ENCODE measurements at places on chromosomes 13 and 19.

GRCh38 chr13:80033286-80033685, 307.6 kb downstream of the SPRY2 start:
- no peak for DNase-seq

GRCh38 chr13:39363382-39363772, 239.6 kb downstream of the LHFPL6 start:
- no peak for DNase-seq

DNA sequence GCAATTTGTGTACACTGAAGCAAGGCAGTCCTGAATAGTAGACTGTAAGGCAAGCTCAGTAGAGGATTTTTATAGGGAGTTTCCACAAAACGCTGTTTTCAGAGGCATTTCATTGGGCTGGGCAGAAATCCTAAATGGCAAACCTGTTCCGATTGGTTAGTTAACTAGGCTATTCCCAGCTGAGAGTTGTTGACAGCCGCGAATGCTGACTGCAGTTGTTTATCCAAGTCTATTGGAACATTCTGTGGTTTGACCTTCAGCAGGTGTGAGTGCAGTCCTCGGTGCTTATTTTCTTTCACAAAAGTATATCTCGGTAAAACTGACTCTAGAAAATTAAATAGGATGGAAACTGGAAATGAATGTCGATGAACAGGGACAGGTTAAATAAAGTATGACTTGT, 45.4 kb downstream of the TPT1 start:
- DNase-seq, result no peak

DNA sequence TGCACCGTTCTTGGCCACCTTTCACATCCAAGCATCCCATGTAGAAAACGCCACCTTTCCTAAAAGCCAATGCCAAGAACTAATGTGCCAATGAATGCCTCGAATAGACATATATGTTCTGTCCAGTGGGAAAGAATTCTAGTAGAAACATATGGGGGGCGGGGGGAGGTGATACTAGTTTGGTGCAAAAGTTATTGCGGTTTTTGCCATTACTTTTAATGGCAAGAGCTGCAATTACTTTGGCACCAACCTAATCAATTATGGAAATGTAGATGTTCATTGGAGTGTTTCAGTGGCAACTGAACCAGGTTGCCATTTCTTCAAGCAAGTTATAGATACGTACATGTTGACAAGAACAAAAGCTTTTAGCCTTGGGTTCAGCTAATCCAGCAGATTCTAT, 34.6 kb downstream of the SLC15A1 start:
- DNase-seq, result no peak

GRCh38 chr19:47377208-47377701, 28.1 kb downstream of the DHX34 start:
- DNase-seq, result no peak

DNA sequence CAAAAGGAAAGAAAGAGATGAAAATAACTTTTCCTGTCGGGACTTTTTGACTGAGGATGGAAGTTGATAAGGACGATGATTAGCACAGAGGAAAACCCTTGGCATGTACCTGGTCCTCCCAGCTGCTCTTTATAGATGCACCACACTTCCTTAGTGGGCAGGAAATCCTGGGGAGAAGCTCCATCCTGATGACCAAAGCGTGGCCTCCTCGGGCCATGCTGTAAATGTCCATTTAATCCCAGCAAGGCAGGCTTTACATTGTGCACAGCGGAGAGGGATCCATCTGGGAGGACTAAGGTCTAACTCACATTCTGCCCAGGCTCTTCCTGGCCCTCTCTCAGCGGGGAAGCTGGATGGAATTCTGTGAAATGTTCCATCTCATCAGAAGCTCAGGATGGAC, 113.5 kb downstream of the COL4A2 start:
- no peak for DNase-seq

DNA sequence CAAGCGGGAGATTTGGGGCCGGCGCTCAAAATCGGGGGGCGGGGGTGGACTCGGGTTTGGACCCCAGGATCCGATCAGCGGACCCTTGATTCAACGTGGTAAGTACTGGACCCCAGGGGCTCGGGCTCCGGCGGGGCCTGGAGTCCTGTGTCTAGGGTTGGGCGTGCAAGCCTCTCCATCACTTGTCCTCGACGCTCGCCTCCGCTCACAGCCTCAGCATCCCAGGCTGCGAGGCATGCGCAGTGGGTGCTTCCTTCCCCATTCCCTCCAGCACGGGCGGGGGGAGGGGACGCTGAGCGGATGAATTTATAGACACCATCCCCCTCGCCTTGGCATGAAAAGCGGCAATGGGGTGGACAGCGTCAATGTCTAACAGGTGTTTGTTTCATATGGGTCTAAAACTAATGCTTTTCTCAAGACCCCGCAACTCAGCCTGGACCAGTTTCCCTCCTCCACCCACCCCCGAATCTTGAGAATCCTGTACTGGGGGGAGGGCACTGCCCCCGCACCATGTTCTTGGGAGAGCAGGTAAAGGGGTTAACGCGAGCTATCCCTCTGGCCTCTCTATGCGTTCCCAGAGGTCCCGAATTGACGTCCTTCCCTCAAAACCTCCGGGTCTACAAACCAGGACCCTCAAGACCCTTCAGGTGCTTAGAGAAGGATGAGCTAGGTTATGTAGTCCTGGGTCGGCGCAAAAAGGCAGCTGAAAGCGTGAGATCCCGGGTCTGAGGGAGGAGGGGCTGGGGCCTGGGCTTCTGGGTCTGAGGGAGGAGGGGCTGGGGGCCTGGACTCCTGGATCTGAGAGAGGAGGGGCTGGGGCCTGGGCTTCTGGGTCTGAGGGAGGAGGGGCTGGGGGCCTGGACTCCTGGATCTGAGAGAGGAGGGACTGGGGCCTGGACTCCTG, 579 bp downstream of the CPT1C start:
- DNase-seq, result no peak

DNA sequence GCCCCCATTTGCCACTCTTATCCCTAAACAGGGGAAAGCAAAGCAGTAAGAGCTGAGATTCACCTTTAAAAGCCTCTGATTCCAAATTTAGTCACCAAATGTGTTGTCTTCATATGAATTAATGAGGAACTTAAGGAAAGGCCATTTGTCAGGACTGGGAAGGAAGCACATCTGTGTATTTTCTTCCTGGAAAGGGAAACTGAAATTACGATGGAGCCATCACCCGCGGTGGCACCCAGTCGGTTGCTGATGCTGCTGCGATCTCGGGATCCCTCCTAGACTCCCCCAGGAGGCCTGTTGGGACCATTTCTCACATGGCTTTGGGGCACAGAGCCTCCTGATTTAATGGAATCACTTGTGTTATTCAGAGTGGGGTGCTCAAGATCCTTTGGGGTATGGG, 7.4 kb upstream of the IL4I1 start:
- no peak for DNase-seq

DNA sequence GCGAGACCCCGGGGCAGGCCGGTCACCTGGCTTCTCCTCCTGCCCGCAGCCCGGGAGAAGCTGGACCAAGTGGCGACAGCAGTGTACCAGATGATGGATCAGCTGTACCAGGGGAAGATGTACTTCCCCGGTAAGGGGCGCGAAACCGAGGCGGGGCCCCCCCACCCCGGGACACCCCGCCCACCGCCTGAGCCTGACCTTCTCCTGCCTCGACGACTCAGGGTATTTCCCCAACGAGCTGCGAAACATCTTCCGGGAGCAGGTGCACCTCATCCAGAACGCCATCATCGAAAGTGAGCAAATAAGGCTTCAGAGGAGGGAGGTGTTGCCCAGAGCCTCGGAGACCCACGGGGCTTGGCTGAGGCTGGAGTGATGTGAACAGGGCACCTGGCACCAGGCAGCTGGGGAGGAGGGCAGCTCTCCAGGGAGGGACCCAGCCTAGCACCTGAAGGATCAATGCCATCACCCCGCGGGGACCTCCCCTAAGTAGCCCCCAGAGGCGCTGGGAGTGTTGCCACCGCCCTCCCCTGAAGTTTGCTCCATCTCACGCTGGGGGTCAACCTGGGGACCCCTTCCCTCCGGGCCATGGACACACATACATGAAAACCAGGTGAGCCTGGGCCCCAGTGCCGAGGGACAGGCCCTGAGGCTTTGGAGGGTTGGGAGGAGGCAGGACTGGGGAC, 629 bp downstream of the IZUMO4 start:
- DNase-seq, result peak; percentile 58

GRCh38 chr19:11446652-11447301, 11.3 kb downstream of the PRKCSH start:
- DNase-seq, result peak; percentile 47

- DNase-seq, result no peak
Measured at GRCh38 chr13:110306960-110307766, at the start of the genes COL4A1 and COL4A2. Gene COL4A1, minus strand, starts transcription at chr13:110307157. Its CDS starts 130 bp downstream, at chr13:110307027. Gene COL4A2, plus strand, starts transcription at chr13:110307284. Its CDS starts 620 bp downstream, at chr13:110307904.

DNA sequence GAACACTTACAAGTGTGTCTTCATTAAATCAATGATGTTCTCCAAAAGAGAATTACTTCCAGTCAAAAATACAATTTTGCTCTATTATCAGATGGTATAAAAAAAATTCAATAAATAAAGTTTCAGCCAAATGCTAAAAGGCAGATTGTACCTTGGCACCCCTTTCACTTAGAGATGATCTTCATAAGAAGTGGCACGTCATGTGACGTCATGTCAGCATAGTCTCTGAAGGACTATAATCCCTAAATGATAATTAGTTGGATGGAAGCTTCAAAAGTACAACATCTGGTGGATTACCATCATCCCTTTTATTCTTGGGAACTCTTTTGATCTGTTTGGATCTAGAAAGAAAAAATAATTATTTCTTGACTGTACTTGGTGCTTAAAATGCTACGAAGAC, 335.5 kb upstream of the EDNRB start:
- DNase-seq, result no peak

DNA sequence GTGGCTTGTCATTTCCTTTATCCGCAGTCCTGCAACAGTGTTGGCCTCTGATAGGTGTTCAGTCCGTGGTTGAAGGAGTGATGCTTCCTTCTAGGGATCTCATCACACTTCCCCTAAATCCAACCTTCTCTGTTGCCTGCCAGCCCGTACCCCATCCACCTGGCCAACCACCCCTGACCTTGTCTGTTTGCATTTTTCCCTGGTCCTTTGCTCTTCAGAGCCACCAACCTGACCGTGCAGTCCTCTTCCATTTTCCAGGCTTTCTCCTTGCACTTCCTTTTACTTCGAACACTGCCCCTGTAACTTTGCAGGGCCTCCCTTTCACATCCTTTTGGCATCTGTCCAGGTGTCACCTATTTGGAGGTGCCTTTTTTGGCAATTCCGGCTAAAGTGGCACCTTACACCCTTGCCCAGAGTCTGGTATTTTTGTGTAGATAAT, 696 bp downstream of the ZNF460 start:
- no peak for DNase-seq

DNA sequence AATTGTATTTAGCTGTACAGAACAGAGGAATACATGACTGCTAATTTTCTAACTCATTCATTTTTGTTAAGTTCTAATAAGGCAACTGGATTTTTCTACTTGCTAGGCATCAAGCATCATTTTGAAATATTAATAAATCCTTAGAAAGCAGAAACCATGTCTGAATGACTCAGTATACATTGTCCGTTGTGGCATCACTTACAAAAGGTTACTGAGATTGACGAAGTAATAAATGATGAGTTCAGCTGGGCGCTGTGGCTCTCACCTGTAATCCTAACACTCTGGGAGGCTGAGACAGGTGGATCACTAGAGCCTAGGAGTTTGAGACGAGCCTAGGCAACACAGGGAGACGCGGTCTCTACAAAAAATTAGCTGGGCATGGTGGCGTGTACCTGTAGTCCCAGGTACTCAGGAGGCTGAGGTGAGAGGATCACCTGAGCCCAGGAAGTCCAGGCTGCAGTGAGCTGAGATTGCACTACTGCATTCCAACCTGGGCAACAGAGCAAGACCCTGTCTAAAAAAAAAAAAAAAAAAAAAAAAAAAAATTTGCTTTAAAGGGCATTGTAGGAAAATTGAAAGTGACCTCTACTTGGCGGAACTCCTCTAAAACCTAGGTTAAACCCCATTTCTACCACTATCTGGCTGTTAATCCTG, 36.6 kb downstream of the LHFPL6 start:
- no peak for DNase-seq

GRCh38 chr13:73421310-73421912, 362.6 kb downstream of the KLF5 start:
- no peak for DNase-seq

- no peak for DNase-seq
Measured at GRCh38 chr19:46250076-46250735, 20.7 kb downstream of the IGFL1 start.

- no peak for DNase-seq
Measured at GRCh38 chr13:21868823-21869222, 197.9 kb downstream of the FGF9 start.

GRCh38 chr13:29802621-29803020, 47.8 kb downstream of the UBL3 start:
- DNase-seq, result no peak

- no peak for DNase-seq
Measured at GRCh38 chr13:79936368-79937136, 404.4 kb downstream of the SPRY2 start.

GRCh38 chr13:29905845-29906244, 55.4 kb upstream of the UBL3 start:
- no peak for DNase-seq

DNA sequence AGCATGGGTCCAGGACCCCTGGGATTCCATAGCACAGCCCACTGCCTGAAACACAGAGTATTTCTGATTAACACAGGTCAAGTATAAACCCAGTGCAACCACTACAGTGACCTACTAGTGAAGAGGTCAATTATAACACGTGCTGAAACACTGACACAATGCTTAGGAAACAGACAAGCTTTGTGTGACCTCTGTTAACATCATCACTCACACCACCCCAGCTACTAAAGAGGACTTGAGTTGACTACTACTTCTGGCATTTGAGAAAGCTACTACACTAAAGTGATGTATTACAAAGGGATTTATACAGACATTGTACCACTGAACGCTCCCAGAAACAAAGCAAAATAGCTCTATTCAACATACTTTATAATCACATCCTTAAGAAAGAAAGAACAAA, 1935.9 kb upstream of the PCDH20 start:
- no peak for DNase-seq

DNA sequence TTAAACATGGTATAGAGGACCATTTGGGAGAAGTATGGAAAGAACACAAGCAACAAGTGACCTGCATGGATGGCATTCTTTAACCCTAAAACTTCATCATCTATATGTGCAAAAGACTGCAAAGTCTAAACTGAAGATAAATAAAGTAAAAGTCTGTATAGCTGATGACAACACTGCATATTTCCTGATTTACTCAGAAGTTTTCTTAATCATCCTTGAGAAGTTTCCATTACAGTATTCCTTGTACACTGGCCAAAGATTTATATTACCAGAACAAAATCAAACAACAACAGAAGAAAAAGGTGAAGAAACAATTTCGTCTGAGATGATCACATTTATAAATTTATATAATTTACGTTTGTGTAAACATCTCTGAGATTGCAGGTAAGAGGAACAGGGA, 805.7 kb downstream of the PCDH9 start:
- no peak for DNase-seq

Measured in CD4-positive, alpha-beta T cell (primary cell).